Mammary epithelial cell (primary cell): ENCODE measurements at places on chromosomes 1 and 21. TPM values are rescaled to one million over a fixed set of nuclear protein-coding genes. Genes with fewer than 3 reads are reported as not detected.

Gene OR10X1
- not detected in 2 replicates for total RNA-seq

Gene RRP1
- 20.7 TPM for total RNA-seq

DNA sequence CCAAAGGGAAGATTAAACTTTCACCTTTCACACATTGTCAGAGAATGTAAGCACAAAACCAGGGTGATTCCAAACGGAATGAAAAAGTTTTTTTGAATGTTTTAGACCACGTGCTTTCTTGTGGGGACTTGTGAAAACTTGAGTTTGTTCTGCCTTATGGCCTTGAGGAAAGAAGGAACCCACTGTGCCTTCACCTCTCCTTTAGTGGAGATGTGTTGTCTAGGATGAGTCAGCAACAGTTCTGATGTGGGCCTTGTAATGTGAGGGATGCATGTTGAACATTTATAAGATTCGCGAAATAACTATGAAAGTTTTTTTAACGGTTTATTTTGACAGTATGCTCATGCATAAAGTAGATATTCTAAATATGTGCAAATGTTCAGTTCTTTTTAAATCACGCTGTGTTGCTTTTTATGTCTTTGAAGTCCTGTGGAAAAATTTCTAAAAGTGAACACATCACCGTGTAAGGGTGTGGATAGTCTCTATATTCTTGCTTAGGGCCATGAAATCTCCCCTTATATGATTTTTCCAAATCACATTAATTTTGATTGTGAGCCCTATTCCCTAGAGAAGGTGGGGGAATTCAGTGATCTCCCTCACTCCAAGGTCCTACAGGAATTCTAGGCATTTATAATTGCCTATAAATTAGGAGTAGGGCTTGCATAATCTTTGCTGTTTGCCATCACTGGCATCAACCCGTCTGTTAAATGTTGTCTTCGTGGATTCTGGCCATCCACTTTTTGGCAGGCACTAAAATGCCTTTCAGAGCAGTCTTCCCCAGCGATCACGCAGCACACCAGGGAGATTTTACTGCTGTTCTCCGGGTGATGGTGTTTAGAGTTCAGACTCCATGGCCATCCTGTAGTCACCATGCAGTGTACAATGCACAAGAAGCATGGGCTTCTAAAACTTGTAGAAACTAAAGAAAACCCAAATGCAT is 47.4 kb downstream of the PLA2G4A start:
- DNase-seq: peak; percentile 64

Gene TMPRSS15
- total RNA-seq: not detected in 2 replicates

Gene CRP
- not detected in 2 replicates for total RNA-seq
